ENCODE measurements at places on chromosomes 5 and 9.

DNA sequence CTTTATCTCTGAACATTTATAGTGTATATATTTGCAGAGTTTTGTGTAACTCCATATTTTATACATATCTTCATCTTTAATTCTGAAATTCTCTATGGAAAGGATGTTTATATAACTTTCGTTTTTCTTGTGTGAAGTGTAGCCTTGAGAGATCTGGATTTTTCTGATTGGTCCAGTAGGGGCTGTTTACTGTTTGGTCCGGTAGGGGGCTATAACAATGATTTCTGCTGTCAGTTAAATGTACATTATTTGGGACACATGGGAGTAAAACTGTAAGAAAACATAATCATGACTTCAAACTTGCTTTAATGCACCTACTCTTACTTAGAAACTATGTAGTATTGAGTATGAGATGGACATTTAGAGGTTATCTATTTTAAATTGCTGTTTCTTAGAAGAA is 527.1 kb upstream of the ARRDC3 start:
- no peak overlapping the region for H3K27ac ChIP-seq
- H3K36me3 ChIP-seq, result no peaks in the 10 kb centered on the region
- H3K4me3 ChIP-seq, result no peak overlapping the region
- no peak for DNase-seq

DNA sequence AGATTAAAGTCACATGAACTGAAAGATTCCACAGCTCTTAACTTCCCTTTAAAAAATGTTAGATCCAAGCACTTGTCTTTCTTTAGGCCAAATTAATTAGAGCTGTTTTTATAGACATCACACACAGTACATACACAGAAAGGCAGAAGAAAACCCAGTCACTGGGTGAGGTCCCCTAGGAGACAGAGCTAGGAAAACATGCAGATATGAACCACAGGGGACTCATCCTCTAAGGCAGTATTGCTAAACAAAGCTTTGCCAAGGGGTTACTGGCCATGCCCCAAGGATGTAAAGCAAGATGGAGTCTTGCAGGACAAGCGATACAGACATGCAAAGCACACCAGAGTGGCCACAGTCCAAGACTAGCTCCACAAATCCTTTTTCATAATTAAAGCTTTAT is 227.0 kb downstream of the SEMA6A start:
- no peaks in the 10 kb centered on the region for H3K36me3 ChIP-seq
- H3K4me3 ChIP-seq, result no peak overlapping the region
- H3K4me1 ChIP-seq, result no peaks in the 10 kb centered on the region
- no peak overlapping the region for H3K27ac ChIP-seq
- no peaks in the 10 kb centered on the region for H3K27me3 ChIP-seq
- no peak for DNase-seq

DNA sequence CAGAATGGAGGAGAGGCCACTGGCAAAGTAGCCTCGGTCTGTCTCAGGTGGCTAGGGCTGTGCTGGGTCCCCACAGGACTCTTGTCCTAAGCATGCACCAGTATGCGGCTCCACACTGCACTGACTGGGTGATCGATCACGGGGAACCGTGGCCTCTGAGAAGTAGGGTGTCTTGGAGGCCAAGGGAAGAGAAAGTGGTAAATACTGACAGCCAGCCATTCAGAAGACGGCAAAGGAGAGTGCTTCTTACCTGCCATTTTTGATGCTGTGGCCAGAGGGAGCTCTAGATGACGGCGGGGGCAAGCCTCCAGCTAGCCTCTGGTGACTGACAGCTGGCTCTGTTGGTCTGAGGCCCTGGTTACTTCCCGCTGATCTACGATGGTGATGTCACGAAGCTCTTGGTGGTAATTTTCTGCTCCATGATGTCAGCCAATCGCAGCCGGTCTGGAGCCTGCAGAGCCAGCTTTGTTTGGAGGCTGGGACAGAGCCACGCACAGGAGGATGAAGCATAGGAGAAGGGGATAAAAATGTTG is 40.4 kb upstream of the GADD45G start:
- H3K27me3 ChIP-seq, result no peaks in the 10 kb centered on the region
- DNase-seq, result no peak
- H3K4me3 ChIP-seq, result no peak overlapping the region
- H3K4me1 ChIP-seq, result no peaks in the 10 kb centered on the region
- no peak overlapping the region for H3K27ac ChIP-seq

DNA sequence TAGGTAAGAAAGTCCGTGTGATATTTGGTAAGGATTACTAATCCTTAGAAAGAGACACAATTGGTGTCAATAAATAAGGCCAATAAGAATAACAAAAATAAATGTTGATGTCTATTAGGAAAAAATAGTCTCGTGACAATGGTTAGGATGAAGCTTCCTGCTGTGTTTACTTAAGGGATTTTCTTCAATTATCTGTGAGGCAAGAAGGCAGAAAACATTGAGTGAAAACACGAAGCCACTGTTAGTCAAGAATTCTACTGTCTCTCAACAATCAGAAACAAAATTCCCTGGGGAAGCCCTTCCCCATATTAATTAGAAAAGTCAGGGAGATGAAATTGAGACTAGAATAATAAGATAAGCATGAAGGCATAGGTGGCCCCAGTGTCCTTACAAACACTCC is 149.0 kb downstream of the SYK start:
- no peak overlapping the region for H3K27ac ChIP-seq
- no peaks in the 10 kb centered on the region for H3K36me3 ChIP-seq
- H3K4me3 ChIP-seq, result no peak overlapping the region
- DNase-seq, result no peak
- H3K27me3 ChIP-seq, result no peaks in the 10 kb centered on the region

GRCh38 chr9:32906213-32906612 is 95.2 kb downstream of the APTX start:
- no peak overlapping the region for H3K4me3 ChIP-seq
- no peaks in the 10 kb centered on the region for H3K36me3 ChIP-seq
- no peak overlapping the region for H3K27ac ChIP-seq
- no peaks in the 10 kb centered on the region for H3K4me1 ChIP-seq
- no peak for DNase-seq

Data from spinal cord (tissue), 10 donors.